ENCODE measurements at places on chromosomes 3 and 15. TPM values are rescaled to one million over a fixed set of nuclear protein-coding genes. Genes with fewer than 3 reads are reported as not detected.
A peak's percentile ranks its signal among the peaks of the same experiment; 100 is the strongest.

LRRIQ4 gene
- not detected for total RNA-seq

GOLGA6D gene
- total RNA-seq: not detected

THPO gene
- total RNA-seq: not detected

KY gene
- total RNA-seq: 0.66 TPM

KLHL6 gene
- total RNA-seq: not detected

THAP10 gene
- total RNA-seq: 6.6 TPM

GRCh38 chr3:21691036-21691435 lies 60.0 kb downstream of the ZNF385D start:
- peak; percentile 18 for DNase-seq

DNA sequence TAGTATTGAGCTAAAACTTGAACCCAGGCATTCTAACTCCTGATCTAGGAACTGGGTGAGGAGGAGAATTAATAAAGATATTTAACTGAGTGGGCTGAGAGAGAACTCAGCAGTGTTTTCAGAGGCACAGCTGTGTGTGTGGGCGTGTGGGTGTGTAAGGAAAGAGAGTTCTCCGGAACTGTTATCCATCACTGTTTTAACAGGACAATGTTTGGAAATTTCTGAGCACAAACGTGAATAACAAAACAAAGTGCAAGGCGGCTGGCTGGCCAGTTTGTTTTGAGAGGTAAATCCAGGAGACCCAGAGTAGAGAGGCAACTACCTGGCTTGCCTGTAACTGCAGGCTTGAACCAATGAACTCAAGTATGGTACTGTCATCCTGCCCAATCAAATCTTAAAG lies 5.0 kb upstream of the PTPN9 start:
- no peak for DNase-seq

- DNase-seq: no peak
These were observed 43.5 kb downstream of the GOLGA6L2 start for GRCh38 chr15:23403550-23403949.

DNA sequence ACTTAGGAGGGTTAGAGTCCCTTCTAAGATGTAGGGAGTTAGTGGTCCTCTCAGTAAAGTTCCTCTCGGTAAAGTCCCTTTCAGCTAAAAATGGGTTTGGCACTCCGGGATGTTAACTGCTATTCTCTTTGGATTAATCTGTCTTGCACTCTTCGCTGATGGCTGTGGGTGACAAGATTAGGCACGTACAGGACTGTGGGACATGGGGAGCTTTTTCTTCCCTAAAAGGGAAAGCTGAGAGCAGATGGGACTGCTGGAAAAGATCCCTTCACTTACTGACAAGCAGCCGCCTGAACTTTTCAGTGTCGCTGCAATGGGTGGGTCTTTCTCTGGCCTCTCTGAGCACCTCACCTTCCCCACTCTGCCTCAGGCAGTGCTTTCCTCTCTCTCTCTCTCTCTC lies 16.4 kb upstream of the HHATL start:
- no peak for DNase-seq

- DNase-seq: no peak
These were observed 65.9 kb downstream of the SLCO2A1 start for GRCh38 chr3:133963657-133964396.

- DNase-seq: no peak
These were observed 19.3 kb upstream of the ANPEP start for GRCh38 chr15:89833966-89834365.

GRCh38 chr3:182436547-182436946 lies 356.8 kb upstream of the ATP11B start:
- DNase-seq: no peak

GRCh38 chr3:189269365-189269764 lies 97.6 kb downstream of the TPRG1 start:
- DNase-seq: peak; percentile 39

GRCh38 chr3:17032407-17033034 lies 147.8 kb downstream of the PLCL2 start:
- peak; percentile 14 for DNase-seq

DNA sequence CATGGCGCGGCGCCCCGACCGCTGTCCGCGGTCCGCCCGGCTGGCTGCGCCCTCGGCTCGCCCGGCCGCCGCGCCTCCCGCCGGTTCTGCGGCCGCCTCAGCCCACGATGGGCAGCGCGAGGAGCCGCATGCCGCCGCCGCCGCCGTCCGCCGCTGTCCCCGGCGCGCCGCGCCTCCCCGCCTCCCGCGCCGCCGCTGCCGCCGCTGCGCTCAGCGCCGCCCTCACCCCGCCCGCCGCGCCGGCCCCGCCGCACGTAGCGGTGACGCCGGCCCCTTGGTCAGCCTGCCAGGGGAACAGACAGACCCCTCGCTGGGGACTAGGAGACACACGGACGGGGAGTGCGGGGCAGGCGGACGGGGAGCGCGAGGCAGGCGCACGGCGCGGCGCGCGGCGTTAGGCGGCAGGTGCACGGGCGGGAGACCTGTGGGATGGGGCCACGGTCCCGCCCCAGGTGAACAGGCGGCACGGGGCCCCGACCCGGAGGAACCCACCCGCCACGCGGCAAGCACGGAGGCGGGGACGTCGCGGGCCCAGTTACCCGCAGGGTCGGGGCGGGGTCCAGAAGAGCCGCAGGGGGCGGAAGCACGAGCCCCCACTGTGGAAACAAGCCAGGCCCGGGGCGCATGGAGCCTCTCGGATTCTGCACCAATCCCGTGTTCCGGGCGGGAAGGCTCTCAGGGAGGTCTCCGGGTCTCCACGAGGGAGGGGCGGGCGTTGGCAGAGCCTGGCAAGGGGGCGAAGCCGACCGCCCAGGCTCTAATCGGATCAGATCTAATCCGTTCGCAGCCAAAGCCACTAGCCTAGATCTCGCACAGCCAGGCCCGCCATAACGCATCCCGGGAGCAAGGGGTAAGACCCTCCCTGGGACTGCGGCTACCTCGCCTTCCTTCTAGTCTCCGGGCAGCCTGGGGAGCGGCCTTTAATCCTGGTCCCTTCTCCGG lies at the start of gene CSPG5:
Gene CSPG5, minus strand, starts transcription at position 175 of the 942 bp plus-strand sequence. Its CDS starts 172 bp downstream, at position 3.
- DNase-seq: no peak

- no peak for DNase-seq
These were observed 57.0 kb upstream of the ITGA11 start for GRCh38 chr15:68488966-68489365.

DNA sequence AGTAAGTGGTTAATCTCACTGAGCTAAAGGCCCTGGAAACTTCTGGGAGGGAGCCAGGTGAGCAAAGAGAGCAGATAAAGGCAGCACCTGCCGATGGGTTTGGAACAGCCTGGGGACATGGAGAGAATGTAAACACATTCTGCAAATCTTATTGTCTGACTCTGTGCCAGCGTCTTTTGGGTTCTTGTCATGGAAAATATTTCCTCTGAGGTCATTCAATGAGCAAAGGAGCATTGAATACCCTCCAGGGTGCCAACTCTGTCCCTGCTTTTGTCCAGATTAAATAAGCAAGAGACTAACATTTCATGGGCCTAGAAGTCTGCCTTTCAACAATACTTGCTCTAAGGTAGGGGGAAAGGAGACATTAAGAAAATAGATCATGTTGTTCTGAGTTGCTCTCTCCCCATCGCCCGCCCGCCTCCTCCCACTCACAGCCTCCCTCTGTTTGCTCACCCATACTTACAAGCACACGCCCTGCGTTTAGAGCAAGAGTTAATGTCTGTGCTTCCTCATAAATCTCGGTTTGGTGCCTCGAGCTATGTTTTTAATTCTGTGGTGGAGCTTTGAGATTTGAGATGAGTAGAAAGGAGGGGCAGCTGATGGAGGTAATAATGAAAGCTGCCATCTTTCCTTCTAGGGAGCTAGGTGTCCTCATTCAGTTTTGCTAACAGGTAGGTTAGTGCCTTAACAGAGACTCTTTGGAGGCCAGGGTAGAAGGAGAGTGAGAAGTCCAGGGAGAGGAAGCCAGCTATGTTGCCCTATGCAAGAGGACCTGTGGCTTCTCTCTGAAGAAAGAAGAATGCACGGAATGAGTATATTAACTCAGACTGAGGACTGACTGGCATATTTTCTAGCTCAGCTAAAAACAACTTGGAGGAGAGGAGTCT lies 132.9 kb downstream of the TPRG1 start:
- DNase-seq: peak; percentile 98

GRCh38 chr3:72657666-72658065 lies 190.6 kb downstream of the SHQ1 start:
- peak; percentile 59 for DNase-seq

GRCh38 chr3:108004647-108005046 lies 86.2 kb downstream of the CD47 start:
- DNase-seq: no peak

DNA sequence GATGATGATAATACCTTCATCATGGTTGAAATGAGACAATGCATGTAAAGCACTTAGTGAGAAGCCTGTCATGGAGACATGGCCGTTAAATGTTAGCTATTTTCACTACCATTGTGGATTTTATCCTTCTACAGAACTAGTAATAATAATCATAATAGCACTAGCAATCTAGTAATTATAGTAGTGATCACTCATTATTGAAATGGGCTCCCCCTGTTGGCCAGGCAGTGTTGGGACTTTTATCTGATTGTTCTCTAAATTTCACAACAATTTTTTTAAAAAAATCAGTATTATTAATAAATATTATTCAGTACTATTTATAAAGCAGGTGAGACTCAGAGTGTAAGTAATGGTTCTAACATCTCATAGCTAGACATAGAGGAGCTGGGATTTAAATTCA lies 396.3 kb downstream of the IL5RA start:
- DNase-seq: no peak

- peak; percentile 98 for DNase-seq
These were observed 167.4 kb upstream of the LPP start for GRCh38 chr3:187986514-187986934.
